ENCODE measurements at places on chromosomes 5 and 9.

- no peak for DNase-seq
Measured at GRCh38 chr5:170509348-170509660, 5.5 kb downstream of the KCNIP1 start.

DNA sequence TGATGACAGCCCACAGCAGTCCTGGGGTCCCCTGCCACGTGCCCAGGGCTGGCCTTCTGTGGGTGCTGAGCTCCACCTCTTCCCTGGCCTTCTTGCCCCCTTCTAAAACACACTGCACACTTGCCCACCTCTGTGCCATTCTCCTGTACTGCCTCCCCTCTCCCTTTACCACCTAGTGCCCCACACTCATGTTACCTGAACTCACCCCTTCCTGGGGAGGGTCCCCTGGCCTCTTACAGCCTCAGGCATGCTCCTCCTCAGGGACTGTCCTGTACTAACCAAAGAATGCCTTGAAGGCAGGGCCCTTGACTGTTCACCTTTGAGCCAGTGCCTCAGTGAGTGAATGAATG lies 60.3 kb downstream of the FGF18 start:
- no peak for DNase-seq

DNA sequence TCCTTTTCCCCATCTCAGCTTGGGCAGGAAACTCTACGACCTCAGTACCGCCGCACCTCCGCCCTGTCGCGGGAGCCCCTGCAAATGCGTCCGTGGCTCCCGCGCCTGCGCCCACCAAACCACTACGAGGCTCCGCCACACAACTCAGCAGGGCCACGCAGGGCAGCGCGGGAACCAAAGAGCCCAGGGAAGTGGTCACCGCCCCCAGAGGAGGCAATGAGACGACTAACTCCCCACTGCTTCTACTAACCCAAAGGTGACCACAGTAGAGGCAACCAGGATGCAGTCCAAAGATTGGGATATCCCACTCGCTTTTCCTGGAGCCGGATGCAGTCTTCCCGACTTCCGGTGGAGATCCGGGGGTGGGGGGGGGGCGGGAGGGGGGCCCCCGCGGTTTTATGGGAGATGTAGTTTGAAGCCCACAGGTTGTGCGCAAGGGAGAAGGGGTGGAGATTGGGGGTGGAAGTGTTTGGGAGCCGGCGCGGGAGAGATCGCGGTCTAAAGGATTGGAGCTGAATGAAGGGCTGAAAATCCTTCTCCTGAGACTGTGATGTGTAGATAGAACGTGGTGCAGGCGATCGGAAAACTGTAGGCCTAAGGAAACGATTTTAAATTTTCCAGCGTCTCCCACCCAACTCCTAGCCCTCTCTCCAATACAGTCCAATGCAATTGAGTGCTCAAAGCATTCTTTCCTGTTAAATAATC lies at the start of gene NUDT12:
TSS of gene NUDT12 (minus strand) at position 337 of the 705 bp plus-strand sequence. CDS start 2,541 bp downstream, outside the sequence.
- no peak for DNase-seq

DNA sequence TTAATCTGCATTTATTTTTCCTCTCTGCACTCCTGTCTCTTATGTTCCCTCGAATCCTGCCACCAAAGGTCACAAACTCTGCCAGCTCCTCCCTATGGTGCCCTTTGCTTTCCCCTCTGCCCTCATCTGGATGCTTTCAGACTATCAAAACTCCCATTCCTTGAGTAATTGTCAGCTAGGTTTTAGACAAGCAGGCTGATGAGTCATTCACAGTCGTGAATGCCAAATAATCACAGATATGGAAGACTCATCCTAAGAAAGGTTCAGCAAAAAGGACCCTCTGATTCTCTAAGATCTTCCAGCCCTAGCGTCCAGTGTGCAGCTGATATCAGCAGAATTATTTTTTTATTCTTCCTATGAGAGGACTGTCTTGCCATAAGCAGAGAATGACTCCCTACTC lies 104.5 kb upstream of the NUDT12 start:
- DNase-seq, result no peak

DNA sequence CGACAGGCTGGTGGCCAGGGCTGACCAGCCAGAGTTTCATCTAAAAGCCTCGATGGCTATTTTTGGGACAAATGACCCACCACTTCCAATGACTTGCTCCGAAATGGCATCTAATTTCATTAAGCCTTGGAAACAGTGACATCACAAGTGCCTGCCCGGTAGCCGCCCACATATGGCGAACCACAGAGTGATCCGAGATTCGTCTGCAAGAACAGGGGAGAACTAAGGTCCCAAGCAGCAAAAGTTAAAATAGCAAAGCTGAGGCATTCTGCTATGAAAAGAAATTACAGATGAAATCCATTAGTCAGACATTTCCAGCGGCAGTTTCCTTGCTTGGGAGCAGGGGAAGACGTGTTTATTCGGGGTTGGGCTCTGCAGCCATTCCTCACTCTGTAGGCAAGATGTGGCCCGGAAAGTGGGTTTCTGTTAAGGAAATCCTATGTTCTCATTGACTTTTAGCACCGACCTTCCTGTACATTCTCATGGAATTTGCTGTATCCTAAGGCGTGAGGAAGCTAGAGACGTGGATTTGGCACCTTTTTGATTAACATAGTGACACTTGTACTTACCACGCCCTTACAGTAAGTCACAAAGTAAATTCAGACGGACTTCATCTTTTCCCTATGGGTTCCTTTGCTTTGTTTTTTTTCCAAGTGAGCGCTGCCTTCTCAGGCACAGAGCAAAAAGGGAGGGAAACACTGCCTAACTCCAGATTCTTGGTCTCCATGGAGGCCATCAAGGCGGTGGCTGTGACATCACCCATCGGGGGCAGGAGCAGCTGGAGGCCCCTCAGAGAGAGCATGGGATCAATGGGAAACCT lies 45.1 kb downstream of the ERGIC1 start:
- DNase-seq, result no peak

DNA sequence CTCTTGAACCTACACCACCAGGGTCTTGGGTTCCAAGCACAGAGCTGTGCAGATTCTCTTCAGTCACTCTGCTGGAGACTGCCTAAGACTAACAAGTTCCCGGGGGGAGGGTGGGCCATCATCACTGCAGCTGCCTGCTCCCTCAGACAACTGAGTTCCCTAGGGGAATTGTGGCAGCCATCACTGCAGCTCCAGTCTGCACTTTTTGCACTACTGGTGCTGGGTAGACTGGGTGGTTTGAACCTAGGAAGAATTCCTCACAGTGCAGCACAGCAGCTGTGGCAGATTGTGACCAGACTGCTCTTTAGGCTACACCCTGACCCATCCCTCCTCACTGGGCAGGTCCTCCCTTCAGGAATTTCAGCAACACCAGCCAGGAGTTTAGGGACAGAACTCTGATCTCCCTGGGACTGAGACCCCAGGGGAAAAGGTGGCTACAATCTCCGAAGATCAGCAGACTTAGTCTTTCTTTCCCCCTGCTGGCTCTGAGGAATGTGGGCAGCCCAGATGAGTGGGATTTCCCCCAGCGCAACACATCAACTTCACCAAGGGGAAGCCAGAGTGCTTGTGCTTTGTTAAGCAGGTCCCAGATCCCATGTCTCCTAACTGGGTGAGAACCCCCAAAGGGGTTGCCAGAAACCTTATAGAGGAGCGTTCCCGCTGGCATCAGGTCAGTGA lies 30.9 kb upstream of the RGMB start:
- DNase-seq, result no peak

DNA sequence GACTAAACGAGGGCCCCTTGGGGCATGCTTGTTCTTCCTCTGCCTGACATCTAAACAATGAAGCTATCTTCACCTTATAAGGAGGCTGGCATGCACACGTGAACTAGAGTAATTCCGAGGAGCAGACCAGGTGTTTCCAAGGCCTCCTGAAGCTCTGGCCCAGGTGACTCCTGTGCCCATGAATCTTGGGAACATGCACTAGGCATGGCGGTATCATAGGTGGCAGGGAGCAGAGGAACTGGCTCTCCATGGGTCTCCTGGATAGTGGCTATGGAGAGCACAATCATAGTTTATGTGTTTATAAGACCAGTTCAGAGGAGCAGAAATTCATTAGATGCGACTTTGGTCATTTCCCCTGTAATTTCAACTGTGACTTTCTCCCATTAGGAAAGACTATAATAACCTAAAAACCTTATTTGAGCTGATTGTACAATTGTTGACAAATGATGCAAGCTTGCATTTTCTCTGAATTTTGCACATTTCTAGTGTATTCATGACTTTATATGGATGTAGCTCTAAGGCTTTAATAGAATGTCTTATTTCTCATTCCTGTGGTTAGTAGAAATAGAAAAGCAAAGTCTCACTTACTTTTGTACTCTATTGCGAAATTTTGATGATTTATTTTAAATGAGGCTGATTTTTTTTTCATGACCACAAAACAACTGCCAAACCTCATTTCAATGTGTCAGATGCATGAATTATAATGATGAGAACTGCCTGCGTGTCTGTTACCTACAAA lies 135.3 kb upstream of the RPS23 start:
- DNase-seq, result no peak

- no peak for DNase-seq
Measured at GRCh38 chr5:14510880-14511279, 70.7 kb upstream of the OTULINL start.

DNA sequence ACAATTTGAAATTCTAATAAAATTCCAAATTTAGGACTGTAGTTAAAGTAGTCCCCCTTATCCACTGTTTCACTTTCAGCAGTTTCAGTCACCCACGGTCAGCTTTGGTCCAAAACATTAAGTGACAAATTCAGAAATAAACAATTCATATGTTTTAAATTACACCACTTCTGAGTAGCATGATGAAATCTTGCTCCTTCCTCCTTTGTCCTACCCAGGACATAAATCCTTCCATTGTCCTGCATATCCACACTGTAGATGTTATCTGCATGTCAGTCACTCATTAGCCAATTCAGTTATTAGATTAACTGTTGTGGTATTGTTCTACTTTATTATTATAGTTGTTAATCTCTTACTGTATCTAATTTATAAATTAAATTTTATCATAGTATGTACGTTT lies 376.5 kb downstream of the SH3GL2 start:
- no peak for DNase-seq

DNA sequence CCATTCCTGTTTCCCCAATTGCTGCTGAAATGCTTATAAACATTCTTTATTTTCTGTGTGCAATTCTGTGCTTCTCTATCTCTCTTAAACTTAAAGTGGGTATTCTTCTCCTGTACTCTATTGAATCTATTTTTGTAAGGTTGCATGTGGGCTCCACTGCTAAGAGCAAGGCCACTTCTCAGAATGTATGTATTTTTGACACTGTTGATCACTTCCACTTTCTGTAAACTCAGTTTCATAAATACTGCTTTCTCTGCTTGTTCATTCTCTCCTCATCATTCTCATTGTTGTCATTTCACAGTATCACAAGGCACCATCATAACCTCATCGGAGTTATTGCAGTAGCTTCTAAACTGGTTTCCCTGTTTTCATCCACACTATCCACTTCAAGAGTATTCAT lies 483.0 kb upstream of the CDH18 start:
- no peak for DNase-seq

GRCh38 chr5:58886315-58887207 lies 303.7 kb downstream of the RAB3C start:
- peak; percentile 21 for DNase-seq

DNA sequence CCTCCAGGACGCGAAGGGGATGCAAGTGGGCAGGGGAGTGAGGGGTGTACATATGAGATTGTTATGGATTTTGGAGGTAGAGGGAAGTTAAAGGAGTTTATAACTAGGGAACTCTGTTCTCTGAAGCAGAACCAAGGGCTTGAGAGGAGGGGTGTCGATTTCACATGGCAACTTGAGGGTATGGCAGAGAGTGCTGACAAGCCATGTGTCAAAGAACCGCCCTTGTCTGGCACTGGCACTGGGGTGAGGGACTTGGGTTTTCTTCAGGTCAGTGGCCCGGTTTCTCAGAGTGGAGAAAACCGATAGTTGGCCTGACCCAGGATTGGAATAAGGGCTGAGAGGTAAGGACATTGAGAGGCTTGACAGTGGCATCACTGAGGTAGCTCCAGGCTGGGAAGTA lies 47.7 kb upstream of the TESK1 start:
- no peak for DNase-seq

DNA sequence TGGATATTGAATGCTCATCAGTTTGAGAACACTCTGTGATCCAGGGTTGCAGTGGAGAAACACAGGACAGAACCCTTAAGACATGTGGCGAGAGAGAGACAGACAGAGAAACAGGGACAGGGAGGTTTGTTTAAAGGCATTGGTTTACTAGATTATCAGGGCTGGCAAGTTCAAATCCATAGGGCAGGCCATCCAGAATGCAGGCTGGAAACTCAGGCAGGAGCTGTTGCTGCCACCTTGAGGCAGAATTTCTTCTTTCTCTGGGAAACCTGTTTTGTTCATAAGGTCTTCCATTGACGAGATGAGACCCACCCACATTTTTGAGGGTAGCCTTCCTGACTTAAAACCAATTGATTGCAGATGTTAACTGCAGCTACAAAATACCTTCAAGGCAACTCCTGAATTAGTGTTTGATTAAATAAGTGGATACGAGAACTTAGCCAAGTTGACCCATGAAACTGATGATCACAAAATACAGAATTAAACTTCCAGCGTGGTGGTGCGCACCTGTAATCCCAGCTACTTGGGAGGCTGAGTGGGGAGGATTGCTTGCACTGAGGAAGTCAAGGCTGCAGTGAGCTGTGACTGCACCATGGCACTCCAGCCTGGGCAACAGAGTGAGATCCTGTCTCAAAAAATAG lies 55.9 kb downstream of the NSUN2 start:
- DNase-seq, result no peak

GRCh38 chr5:87116825-87117512 lies 150.7 kb upstream of the RASA1 start:
- no peak for DNase-seq

DNA sequence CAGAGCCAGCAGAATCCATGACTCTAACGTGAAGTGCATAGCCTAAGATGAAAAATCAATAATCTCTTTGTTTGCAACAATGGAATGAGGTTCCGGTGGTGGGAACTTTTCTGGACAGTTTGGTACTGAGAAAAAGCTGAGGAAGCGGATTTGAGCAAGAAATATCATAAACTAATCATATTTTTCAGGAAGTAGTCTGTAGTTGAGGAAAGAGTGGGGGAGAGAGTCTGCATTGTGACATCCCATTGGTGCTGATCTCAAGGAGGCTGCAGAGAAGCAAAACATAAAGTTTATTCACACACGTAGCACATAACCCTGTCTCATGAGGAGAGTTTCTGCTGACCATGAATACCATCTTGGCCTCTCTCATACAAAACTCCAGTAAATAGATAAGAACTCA lies 15.8 kb upstream of the FCHO2 start:
- no peak for DNase-seq
